ENCODE measurements at places on chromosomes 16 and 17.

DNA sequence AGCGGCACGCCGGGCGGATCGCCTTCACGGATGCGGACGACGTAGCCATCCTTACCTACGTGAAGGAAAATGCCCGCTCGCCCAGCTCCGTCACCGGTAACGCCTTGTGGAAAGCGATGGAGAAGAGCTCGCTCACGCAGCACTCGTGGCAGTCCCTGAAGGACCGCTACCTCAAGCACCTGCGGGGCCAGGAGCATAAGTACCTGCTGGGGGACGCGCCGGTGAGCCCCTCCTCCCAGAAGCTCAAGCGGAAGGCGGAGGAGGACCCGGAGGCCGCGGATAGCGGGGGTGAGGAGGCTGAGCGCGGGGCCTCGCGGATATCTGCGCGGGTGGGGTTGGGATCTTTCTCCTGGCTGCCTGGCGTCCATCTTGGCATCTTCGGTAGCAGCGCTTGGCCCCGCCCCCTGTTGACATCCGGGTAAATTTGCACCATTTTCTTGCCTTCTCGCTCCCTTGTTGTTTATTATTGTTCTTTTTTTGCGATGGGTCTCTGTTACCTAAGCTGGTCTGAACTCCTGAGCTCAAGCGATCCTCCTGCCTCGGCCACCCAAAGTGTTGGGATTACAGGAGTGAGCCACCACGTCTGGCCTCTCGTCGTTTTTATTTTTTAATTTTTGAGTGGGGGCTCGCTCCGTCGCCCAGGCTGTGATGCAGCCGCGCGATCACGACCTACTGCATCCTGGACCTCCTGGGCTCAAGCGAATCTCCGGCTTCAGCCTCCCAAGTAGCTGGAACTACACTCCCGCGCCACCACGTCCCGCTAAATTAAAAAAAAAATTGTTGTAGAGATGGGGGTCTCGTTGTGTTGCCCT lies 898 bp downstream of the TERF2IP start:
- peak; percentile 88 for DNase-seq

DNA sequence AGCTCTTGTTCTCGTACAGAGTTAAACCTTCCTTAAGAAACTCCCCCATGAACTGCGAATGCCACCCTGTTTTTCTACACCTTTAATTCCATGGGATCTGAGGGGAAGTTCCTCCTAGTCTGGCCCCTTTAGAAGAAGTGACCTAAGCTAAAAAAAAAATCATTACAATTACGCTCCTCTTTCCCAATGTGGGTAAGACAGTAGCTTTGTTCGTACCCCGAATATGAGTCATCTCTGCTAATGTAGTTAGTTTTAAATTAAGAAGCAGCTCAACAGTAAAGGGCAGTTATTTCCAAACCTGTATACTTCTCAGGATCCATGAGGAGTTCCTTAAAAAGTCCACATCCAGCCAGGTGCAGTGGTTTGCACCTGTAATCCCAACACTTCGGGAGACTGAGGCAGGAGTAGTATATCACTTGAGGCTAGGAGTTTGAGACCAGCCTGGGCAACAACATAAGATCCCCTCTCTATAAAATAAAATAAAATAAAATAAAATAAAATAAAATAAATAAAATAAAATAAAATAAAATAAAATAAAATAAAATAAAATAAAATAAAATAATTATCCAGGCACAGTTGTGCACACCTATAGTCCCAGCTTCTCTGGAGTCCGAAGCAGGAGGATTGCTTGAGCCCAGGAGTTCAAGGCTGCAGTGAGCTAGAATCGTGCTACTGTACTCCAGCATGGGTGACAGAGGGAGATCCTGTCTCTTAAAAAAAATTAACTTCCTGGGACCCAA lies 26.1 kb downstream of the RCVRN start:
- no peak for DNase-seq

DNA sequence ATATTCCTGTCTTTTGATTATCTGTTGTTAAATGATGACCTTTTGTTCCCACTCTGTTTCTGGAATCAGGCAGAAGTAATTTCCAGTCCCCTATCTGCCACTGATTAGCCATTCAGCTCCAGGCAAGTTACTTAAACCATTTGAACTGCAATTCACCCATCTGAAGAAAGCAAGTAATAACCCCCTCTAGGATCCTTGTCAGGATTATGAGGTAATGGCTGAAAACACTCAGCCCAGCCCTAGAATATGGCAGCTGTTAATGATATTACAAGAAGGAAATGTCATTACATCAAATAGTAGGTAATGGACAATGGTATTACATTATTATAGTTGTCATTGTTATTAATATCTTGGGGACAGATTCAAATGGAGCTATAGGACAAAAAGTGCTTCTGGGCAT lies 16.0 kb upstream of the SLC47A1 start:
- DNase-seq: no peak

GRCh38 chr16:89455692-89456091 lies 34.7 kb downstream of the ANKRD11 start:
- no peak for DNase-seq

DNA sequence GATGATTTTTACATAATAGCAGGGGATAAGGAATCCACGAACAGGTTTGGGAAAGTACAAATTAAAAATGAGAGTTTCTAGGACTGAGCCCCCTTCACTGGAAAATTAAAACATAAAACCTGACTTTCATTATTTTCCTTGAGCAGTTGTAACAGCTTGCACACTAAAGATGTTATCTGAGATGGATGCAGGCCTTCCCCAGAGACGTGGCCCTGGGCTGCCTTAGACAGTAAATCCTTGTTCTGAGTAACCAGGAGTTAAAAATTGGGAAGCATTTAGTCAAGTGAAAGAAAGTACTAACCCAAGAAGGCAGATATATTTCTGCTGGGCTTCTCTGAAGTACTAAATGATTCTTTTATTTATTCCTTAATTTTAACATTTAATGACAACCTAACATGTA lies 432.2 kb upstream of the KIF2B start:
- DNase-seq: no peak

GRCh38 chr17:40433551-40434415 lies 9.5 kb upstream of the IGFBP4 start:
- DNase-seq: peak; percentile 58

DNA sequence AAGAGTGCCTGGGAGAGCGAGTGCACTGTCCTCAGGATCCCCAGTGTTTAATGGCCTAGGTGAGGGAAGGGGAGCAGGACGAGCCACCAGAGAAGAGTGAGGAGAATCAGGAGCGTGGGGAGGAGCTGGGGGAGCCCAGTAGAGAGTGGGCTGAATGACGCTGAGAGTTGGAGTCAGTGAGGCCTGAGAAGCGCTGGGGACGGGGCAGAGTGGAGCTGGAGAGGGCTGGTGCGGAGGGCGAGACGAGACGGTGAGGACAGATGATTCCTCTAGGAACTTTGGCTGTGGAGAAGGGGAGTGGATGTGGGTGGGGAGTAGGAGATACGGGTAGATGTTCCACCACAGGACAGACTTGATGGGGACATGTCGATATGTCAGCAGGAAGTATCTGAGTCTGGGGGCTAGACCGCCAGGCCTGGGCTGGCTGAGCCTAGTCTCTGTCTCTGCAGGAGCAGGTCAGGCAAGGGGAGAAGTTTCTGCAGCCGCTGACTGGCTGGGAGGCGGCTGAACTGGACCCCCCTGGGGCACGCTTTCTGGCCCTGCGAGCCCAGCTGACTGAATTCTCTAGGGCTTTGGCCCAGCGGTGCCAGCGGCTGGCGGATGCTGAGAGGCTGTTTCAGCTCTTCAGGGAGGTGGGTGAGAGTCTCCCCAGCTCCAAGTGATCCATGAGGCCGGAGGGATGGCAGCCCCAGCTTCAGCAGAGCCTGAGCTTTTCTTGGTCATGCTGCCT lies 4.7 kb downstream of the PLEKHG4 start:
- DNase-seq: peak; percentile 86

- no peak for DNase-seq
Observed at GRCh38 chr17:58244963-58245362, 6.6 kb downstream of the LPO start.

All from osteoblast (primary cell).